ENCODE measurements at places on chromosomes 5 and 9.
A peak's percentile ranks its signal among the peaks of the same experiment; 100 is the strongest.

DNA sequence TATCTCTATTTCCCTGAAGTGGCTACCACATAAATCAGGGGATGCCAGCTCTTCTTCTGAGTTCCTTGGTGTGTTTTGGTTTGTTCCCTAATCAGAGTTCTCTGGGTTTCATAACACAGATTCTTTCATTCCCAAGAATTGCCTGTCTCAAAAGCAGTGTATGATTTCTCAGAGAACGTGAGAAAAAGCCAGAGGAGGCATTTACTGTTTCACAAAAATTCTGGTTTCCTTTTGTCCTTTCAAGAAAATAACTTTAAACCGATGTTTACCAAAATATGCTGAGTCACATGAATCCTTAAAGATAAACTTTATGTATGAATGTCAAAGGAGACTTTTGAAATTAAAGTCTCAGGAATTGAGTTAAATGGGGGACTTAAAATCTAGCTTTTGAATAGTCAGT is 314.3 kb downstream of the EBF1 start:
- DNase-seq = peak; percentile 31

GRCh38 chr5:110439296-110439695 is 287.2 kb downstream of the TMEM232 start:
- no peak for DNase-seq

DNA sequence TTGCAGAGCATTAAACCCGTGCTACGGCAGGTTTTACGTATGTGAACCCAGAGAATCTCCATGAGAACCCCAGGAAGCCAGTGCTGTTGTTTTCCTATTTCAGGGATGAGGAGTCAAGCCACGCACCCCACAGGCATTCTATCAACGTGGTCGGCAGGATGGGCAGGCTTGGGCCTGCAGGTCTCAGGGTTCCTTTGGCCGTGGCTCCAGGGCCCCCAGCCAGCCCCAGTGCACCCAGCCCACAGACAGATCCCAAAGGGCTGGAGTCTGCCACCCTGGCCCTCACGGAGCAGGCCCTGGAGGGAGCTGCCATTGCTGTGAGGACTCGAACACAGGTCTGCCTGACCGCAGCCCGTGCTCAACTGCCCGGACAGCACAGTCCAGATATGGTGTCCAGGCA is 77.1 kb upstream of the STXBP1 start:
- DNase-seq = no peak

DNA sequence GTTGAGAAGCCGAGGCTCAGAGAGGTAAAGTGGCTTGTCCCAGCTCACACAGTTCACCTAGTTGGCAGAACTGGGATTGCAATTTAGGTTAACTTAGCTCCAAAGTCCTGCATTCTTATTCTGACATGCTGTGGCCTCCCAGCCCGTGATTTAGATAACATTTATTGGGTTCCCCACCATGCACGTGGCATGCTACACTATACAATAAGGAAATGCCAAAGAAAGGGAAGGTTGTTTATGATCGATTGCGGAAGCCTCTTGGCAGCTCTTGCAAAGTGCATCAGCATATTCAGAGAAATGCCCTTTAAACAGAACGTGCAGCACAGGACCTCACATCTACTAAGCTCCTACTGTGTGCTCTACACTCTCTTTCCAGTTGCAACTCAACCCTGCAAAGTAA is 3.2 kb downstream of the NEURL1B start:
- no peak for DNase-seq

DNA sequence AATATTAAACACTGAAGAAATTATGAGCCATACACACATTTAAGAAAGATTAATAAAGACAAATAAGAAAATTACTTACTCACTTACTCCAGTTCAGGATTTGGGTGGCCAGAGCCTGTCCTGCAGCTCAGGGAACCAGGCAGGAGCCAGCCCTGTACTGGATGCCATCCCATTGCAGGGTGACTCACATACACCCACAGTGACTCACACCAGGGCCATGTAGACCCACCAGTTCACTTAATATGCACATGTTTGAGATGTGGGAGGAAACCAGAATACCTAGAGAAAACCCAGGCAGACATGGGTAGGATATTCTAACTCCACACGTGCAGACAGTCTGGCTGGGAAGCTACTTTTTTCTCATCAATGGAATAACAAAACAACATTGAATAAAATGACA is 49.6 kb upstream of the ADRB2 start:
- peak; percentile 34 for DNase-seq

DNA sequence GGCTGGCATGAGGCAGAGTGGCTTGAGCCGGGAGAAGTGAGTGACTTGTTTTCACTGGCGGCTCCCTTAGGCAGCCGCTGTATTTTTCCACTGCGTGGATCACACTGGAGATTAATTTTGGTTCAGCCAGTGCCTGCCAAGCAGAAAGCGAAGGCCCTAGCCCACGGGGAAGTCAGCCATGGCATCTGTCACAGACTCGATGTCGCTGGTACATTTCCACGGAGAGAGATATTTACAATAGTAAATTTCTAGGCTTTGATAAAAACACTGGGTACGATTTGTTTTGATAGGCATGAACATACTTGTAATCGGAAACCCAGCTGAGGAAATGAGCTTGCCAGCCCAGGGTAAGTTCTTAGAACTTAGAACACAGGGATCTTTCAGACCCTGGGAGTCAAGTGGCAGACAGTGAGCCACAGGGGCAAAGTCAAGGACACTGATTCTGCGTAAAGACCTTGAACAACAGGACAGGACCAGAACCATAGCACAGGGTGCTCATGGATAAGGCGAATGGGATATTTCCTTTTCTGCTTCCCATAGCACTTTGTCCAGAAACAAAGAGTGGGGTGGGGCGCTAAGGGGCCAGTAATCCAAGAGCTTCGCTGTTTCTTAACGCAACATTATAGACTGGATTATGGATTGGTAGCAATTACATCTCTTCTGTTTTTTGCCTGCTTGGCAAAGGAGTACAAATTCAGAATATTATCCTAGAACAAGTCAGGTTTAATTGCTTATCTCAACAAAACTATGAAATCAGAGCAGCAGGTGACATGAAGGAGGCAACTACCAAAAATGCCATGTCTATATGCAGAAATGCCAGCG is 4.5 kb downstream of the DUSP1 start:
- peak; percentile 93 for DNase-seq

GRCh38 chr9:12231832-12232231 is 461.4 kb upstream of the TYRP1 start:
- no peak for DNase-seq

GRCh38 chr9:30630459-30630858 is 1754.0 kb upstream of the ACO1 start:
- no peak for DNase-seq

DNA sequence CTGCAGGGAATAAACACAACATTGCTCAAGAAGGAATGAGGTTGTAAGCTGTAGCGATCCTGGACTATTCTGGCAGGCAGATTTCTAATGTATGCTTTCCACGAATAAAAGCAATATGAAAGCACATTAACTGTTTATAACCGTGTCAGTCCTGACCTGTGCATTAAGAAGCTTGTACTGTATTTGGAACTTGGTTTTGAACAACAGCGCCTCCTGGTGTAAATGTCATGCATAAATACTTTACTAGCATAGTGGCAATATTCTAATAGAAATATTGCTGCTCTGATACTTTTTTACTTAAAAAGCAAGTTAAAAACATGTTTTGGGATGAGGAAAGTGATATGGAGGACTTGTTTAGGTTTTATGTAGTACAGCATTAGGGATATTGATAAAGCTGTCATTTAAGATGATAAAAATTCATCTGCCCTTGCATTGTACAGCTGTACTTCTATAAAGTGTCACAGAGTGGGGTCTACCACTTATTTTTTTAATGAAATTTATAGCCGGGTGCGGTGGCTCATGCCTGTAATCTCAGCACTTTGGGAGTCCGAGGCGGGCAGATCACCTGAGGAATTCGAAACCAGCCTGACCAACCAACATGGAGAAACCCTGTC is 70.7 kb upstream of the GNE start:
- peak; percentile 87 for DNase-seq
